ENCODE measurements at places on chromosomes 5 and 9.

GRCh38 chr9:95143591-95144561 is 173.6 kb downstream of the FANCC start:
- H3K27me3 ChIP-seq = no peaks in the 10 kb centered on the region
- H3K4me1 ChIP-seq = no peaks in the 10 kb centered on the region
- no peak overlapping the region for H3K27ac ChIP-seq
- no peak for DNase-seq

- H3K27me3 ChIP-seq = no peaks in the 10 kb centered on the region
- no peak overlapping the region for H3K27ac ChIP-seq
- DNase-seq = no peak
Observed at GRCh38 chr5:15983392-15983791, 196.2 kb downstream of the MARCHF11 start.

- no peaks in the 10 kb centered on the region for H3K36me3 ChIP-seq
- no peak overlapping the region for H3K4me3 ChIP-seq
- H3K27me3 ChIP-seq = peaks cover 9% of the 10 kb centered on the region
- no peak for DNase-seq
Observed at GRCh38 chr5:485113-485945, 38.9 kb downstream of the SLC9A3 start.

GRCh38 chr9:19114680-19115270 is 12.1 kb upstream of the HAUS6 start:
- no peaks in the 10 kb centered on the region for H3K27me3 ChIP-seq
- H3K36me3 ChIP-seq = peaks cover 17% of the 10 kb centered on the region
- H3K4me3 ChIP-seq = no peak overlapping the region
- no peak for DNase-seq

- peaks cover 31% of the 10 kb centered on the region for H3K4me1 ChIP-seq
- no peak overlapping the region for H3K4me3 ChIP-seq
- peaks cover 32% of the 10 kb centered on the region for H3K27me3 ChIP-seq
- no peak overlapping the region for H3K27ac ChIP-seq
- peaks cover 10% of the 10 kb centered on the region for H3K36me3 ChIP-seq
Observed at GRCh38 chr5:366541-367357, 45.2 kb downstream of the AHRR start.

DNA sequence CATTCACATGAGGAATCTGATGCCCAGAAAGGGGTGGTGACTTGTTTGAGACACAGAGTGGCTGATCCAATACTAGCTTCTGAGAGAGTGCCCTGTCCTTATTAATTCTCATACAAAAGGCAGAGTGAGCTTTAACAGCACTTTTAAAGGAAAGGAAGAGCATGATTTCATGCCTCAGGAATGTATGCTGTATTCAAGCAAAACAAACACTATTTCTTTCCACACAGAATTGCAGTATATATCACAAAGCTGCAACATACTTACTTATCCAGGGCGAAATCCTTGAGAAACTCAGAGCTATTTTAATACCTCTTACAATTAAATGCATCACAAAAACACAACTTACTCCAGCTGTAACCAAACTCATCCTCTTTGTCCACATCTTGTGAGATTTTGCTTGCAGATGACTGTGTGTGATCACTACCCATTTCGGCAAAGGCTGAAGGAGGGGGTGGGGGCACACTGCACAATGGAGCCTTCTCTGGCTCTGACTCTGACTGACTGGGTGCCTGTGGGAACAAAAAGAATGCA is 139.8 kb downstream of the MPDZ start:
- no peaks in the 10 kb centered on the region for H3K4me1 ChIP-seq
- no peak overlapping the region for H3K4me3 ChIP-seq
- H3K27ac ChIP-seq = no peak overlapping the region
- no peaks in the 10 kb centered on the region for H3K36me3 ChIP-seq
- no peaks in the 10 kb centered on the region for H3K27me3 ChIP-seq
- no peak for DNase-seq

- no peak for DNase-seq
- no peak overlapping the region for H3K27ac ChIP-seq
- H3K36me3 ChIP-seq = no peaks in the 10 kb centered on the region
- H3K4me1 ChIP-seq = no peaks in the 10 kb centered on the region
- H3K4me3 ChIP-seq = no peak overlapping the region
Observed at GRCh38 chr5:20360263-20360662, 372.3 kb upstream of the CDH18 start.

- DNase-seq = no peak
- H3K27ac ChIP-seq = peak overlapping the region; percentile 74
- no peaks in the 10 kb centered on the region for H3K36me3 ChIP-seq
- no peaks in the 10 kb centered on the region for H3K27me3 ChIP-seq
- H3K4me3 ChIP-seq = no peak overlapping the region
Observed at GRCh38 chr5:157581901-157582300, 6.3 kb upstream of the ADAM19 start.

DNA sequence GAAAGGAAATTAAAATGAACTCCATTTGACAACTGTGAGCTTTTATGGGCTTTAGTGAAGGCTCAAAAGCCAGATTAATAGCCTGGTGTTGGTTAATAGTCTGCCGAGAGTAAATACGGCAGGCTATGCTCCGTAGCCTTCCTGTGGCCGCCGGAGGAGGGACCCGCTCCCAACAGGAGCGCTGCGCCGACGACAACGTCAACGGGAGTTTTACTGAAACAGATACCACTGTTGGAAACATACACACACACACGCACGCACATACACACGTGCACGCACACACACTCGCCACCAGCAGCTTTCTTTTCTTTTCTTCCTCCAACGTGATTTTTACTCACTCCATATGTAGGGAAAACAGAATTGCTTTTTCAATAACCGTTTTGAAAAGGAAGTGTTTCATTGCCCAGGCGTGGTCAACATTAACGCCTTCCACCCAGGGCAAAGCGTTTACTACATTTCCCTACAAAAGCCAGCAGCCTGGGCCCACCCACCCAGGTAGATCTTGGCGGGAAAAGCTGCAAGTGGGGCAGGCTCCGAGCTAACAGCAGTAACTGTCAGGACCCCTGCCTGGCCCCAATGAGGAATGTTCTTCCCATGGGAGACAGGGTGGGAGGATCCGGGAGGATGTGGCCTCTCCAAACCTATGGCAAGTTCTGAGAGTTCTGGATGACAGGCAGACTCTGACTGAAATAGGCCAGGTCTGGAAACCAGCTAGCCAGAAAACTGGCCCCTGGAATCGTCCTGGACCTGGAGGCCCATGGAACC is 72.3 kb downstream of the PAX5 start:
- peaks cover 63% of the 10 kb centered on the region for H3K4me1 ChIP-seq
- H3K27ac ChIP-seq = peak overlapping the region; percentile 91
- H3K4me3 ChIP-seq = no peak overlapping the region
- DNase-seq = no peak
- no peaks in the 10 kb centered on the region for H3K27me3 ChIP-seq

DNA sequence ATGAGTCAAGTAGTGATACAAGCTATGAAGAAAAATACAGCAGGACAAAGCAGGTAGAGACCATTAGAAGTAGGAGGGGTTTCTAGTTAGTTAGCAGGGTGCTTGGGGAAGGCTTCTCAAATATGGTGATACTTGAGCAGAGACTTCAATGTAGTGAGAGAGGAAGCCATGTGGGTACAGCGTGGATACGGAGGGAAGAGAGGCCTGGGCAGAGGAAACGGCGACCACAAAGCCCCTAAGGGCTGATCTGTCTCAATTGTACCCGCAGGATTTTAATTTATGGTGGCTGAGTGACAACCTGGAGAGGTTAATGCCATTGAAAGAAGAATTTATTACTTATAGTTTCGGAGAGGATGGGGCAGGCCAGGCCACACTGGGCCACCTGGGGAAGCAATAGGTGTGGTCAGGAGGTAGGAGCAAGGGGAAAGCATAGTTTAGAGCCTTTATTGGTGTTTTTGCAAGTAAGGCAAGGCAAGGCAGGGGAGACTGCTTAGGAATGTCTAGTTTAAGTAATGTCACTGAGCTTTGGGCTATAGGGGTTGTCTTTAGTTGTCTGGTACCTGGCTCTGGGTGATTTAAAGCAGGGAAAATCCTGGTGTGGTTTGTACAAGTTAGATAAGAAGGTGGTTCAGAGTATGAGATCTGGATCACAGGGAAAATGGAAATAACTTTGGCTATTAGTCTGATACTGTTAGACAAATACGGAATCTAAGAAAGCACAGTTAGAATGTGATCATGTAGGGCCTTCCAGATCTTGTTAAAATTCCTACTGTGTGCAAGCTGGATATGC is 42.6 kb downstream of the GCNT4 start:
- no peak overlapping the region for H3K27ac ChIP-seq
- H3K27me3 ChIP-seq = peaks cover 15% of the 10 kb centered on the region
- no peaks in the 10 kb centered on the region for H3K4me1 ChIP-seq

DNA sequence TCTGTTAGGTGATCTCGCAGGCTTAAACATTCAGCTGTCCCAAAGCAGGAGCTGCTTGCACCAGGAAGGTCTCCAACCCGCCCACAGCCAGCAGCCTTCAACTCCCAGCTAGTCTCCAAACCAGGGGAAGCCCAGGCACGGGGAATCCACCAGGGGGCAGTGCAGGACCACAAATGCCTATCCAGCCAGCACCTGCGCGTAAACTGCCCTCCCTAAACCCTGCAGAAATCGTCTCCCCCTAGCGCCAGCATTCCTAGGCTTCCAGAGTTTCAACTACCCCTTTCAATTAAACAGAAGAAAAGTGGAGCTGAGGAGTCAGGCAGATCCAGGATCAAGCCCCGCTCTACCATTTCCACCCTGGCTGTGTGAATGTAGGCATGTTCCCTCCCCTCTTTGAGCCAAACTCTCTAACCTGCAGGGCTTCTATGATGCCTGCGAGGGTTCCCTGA is 72.0 kb downstream of the HRH2 start:
- no peak overlapping the region for H3K4me3 ChIP-seq
- peak overlapping the region; percentile 57 for H3K27ac ChIP-seq
- H3K27me3 ChIP-seq = peaks cover 78% of the 10 kb centered on the region
- DNase-seq = peak; percentile 76

- DNase-seq = no peak
- no peak overlapping the region for H3K4me3 ChIP-seq
- H3K36me3 ChIP-seq = no peaks in the 10 kb centered on the region
- H3K27me3 ChIP-seq = no peaks in the 10 kb centered on the region
- peaks cover 4% of the 10 kb centered on the region for H3K4me1 ChIP-seq
Observed at GRCh38 chr5:37557734-37558293, 178.7 kb downstream of the WDR70 start.

DNA sequence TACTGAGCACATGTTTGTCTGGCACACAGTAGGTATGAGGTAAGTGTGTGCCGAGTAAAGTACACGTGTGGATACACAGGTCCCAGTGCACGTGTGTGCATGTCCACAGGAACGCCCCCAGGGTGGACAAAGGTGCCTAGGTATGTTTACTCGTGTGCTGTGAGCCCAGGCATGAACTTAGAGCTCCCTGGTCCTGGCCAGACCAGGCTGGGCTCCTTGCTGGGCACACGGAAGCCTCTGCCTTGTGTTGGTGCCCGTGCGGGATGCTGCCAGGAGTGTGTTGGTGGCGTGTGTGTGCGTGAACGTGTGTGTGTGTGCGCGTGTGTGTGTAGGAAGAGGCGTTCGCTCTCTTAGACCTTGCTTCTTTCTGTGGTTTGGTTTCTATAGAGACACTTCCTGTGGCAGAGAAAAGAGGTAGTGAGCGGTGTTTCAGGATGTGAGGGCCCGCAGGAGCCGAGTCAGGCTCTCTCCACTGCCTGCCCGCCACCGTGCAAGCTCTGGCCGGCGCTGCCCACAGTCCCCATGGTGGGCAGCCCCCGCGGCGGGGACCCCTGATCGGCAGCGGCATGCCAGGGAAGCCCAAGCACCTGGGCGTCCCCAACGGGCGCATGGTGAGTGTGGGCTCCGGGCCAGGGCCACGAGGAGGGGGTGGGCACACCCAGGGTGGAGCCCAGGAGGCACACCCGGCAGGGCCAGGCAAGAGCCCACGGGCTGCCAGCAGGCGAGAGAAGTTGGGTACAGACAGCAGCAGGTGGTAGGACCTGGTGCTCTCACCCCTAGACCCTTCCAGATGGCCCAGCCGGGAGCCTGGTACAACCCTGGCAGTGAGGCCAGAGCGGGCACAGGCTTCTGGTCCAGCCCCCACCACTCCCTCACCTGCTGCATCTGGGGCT is at the start of gene RGS14:
RGS14 (plus strand) TSS at position 466 of the 893 bp plus-strand sequence; CDS start at position 567, 101 bp downstream.
- peak within 1 kb of the TSS; percentile 90 for H3K4me3 ChIP-seq
- H3K36me3 ChIP-seq = no peaks in the 10 kb centered on the region
- no peaks in the 10 kb centered on the region for H3K27me3 ChIP-seq
- peak within 1 kb of the TSS; percentile 97 for H3K27ac ChIP-seq
- peaks cover 74% of the 10 kb centered on the region for H3K4me1 ChIP-seq

GRCh38 chr5:112694853-112695709 is 42.6 kb upstream of the APC start:
- no peak overlapping the region for H3K27ac ChIP-seq
- H3K4me3 ChIP-seq = no peak overlapping the region
- peaks cover 32% of the 10 kb centered on the region for H3K27me3 ChIP-seq

GRCh38 chr5:39447059-39447458 is 22.3 kb upstream of the DAB2 start:
- H3K27me3 ChIP-seq = no peaks in the 10 kb centered on the region
- H3K4me3 ChIP-seq = no peak overlapping the region
- no peaks in the 10 kb centered on the region for H3K36me3 ChIP-seq
- no peaks in the 10 kb centered on the region for H3K4me1 ChIP-seq
- no peak overlapping the region for H3K27ac ChIP-seq

DNA sequence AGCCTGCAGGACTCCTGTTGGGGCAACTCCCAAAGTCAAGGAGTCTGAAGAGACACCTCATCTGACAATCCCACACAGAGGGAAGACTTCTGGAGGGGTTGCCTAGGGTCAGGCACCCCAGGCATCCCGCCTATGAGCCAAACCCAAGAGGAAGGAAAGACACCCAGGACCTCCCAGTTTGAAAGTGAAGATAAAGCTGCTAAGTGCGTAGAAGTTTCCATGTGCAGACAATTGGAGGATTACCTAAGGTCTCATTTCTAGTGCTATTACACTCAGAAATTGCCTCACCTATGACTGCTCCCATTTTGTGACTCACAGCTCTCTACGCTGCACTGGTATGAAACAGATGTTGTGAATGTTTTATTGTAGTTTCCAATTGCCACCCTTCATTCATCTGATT is 322.9 kb downstream of the SLIT3 start:
- no peak overlapping the region for H3K4me3 ChIP-seq
- no peak overlapping the region for H3K27ac ChIP-seq
- H3K36me3 ChIP-seq = no peaks in the 10 kb centered on the region
- DNase-seq = no peak

GRCh38 chr9:124621371-124622328 is 114.5 kb upstream of the NR5A1 start:
- H3K36me3 ChIP-seq = no peaks in the 10 kb centered on the region
- H3K27ac ChIP-seq = no peak overlapping the region
- H3K4me3 ChIP-seq = no peak overlapping the region
- H3K27me3 ChIP-seq = no peaks in the 10 kb centered on the region

- H3K4me1 ChIP-seq = no peaks in the 10 kb centered on the region
- no peaks in the 10 kb centered on the region for H3K36me3 ChIP-seq
- H3K27ac ChIP-seq = no peak overlapping the region
- H3K4me3 ChIP-seq = no peak overlapping the region
Observed at GRCh38 chr9:86178503-86178902, 79.1 kb upstream of the GOLM1 start.

GRCh38 chr5:178496642-178497041 is 93.6 kb downstream of the COL23A1 start:
- no peak overlapping the region for H3K4me3 ChIP-seq
- H3K36me3 ChIP-seq = no peaks in the 10 kb centered on the region

GRCh38 chr5:45680950-45681349 is 15.2 kb downstream of the HCN1 start:
- no peak overlapping the region for H3K4me3 ChIP-seq
- no peak for DNase-seq
- H3K4me1 ChIP-seq = no peaks in the 10 kb centered on the region
- no peaks in the 10 kb centered on the region for H3K36me3 ChIP-seq
- H3K27ac ChIP-seq = no peak overlapping the region

- peaks cover 14% of the 10 kb centered on the region for H3K27me3 ChIP-seq
- no peaks in the 10 kb centered on the region for H3K36me3 ChIP-seq
- H3K4me1 ChIP-seq = no peaks in the 10 kb centered on the region
- no peak for DNase-seq
Observed at GRCh38 chr9:69976152-69976551, 67.5 kb upstream of the MAMDC2 start.
